ENCODE measurements at places on chromosomes 4 and X.

- DNase-seq: no peak
These were observed 34.3 kb downstream of the GPC4 start for GRCh38 chrX:133380711-133381619.

GRCh38 chrX:70128071-70128470 lies 5.2 kb upstream of the IGBP1 start:
- DNase-seq: no peak

GRCh38 chr4:47355568-47355967 lies 107.9 kb downstream of the COMMD8 start:
- DNase-seq: no peak

DNA sequence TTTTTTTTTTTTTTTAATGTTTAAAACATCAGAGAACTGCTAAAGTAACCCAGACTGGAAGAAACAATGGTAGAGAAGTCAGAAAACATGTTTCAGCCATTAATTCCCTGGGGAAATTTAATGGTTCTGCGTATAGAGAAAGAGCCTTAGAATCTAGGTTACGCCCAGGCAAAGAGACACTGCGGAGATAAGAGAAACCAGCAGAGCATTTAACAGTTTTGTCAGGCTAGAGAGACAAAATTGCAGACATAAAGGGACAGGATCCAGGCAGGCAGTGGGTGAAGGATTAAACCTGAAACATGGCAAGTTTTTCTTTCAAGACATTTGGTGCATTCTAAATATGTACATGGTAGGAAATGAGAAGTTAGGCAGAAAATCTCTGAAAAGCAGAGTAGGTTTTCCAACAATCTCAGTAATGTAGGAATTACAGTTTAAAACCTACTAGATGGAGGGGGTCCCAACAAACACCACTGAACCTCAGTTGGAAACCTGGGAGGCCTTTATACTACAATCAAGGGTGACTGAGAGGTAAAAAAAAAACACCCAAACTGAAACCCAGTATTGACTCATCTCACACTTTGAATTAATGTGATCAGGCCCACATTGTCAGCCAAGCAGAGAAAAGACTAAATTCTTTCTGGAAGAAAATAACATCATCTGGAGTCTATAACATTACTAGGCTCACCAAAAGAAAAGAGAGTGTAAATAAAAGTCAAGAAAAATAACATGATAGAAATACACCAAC lies 254.2 kb upstream of the NWD2 start:
- DNase-seq: no peak

DNA sequence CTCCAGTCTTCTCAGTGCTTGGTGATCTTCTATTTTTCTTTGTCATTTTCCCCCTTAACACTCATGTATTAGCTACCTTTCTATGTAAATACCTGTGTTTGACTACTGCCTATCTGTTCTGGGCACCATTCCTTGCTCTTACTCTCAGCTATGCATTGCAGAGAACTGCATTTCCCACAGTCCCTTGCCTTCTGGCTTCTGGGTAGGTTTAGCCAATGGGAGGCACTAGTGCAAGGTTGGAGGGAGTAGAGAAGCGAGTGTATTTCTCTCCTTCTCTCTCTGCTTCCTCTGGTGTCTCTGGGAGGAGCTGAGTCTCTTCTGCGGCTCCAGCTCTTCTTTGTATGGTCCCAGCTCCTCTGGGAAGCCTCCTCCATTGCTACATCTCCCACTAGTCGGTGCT lies 50.5 kb downstream of the CWH43 start:
- no peak for DNase-seq

DNA sequence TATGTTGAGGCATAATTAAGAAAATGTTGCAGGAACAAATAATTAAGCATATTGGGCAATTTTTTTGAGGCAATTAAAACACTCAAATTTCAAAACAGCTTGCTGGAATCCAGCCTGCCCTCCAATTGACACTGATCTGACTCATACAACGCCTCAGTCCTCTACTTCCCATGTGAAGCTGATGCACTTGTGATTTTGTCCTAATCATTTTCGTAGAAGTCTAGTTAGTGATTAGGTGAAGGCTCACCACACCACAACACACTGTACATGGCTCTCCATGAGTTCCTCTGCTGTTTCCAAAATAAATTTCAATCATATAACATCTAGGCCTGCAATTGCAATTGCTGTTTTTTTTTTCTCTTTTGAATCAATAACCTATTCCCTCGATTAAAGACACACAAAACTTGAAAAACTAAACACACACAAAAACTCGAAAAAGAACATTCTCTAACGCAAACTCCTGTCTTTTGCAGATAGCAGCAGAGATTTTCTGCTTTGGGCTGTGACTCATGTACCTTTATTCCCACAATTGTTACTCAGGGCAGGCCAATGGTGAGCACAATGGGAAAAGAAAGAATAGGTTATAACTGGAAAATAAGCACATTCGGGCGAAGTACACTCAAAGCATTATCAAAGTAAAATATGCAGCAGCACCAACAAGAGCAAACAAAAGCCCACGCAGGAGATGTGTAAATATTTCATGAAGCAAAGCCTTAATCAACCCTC lies 1.7 kb downstream of the GPRIN3 start:
- DNase-seq: no peak

DNA sequence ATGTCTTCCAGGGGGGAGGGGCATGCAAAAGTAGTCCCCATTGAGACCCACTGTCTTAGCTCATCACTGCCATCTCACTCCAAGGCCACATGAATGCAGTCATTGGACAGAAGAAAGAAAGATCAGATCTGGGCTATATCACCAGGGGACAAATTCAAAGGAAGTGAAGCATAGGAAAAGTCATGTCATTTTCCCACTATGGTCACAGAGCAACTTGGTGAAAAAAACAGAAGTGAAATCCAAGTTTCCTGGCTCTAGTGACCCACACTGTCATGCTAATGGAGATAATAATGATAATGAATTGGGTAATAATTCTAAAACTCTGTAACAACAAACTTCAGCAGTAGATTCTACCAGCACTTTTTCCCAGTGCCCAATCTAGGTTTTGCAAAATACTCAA lies 9.9 kb downstream of the LHFPL1 start:
- DNase-seq: no peak

- no peak for DNase-seq
These were observed 160.1 kb upstream of the NRK start for GRCh38 chrX:105662248-105662647.

GRCh38 chr4:80036306-80036705 lies 36.7 kb downstream of the ANTXR2 start:
- DNase-seq: no peak

- no peak for DNase-seq
These were observed 14.2 kb upstream of the ADD1 start for GRCh38 chr4:2829321-2829932.

GRCh38 chr4:25889589-25890503 lies 24.2 kb upstream of the SMIM20 start:
- no peak for DNase-seq

DNA sequence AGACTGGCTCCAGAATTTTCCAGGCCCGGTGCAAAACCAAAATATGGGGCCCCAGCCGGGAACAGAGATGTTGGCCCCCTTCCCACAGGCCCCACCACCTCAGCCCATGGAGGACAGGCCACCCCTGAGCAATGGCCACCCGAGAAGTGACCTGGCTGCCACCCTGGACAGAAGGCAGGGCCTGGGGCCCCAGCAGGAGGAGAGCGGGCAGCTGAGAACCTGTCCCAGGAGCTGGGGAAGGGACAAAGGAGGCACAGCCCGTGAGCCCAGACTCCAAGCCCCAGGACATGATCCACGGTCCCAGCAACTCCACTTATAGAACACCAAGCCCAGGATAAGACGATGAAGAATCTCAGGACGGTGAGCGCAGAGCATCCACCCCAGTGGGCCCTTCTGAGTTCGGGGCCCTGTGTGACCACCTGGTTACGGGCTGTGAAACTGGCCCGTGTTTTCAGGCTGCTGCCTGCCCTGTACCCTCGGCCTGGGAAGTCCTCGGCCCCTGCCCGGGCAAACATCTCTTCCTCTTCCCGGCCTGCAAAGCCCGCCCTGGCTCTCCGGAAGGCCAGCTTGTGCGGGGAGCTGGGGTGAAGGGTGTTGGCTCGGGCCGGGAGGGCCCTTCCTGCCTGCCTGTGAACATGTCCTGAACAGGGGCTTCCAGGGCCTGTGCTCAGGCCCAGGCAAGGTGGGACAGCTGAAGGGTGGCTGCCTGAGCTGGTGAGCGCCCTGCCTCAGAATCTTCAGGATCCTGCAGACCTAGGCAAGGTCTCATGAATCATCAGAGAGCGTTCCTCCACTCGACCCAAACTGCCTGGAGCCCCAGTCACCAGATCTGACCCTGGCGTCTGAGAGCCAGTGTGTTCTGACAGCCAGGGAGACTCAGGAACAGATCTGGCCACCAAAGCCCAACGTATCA lies 47.0 kb upstream of the MAN2B2 start:
- no peak for DNase-seq

GRCh38 chr4:81255524-81255923 lies 40.5 kb upstream of the PRKG2 start:
- no peak for DNase-seq

DNA sequence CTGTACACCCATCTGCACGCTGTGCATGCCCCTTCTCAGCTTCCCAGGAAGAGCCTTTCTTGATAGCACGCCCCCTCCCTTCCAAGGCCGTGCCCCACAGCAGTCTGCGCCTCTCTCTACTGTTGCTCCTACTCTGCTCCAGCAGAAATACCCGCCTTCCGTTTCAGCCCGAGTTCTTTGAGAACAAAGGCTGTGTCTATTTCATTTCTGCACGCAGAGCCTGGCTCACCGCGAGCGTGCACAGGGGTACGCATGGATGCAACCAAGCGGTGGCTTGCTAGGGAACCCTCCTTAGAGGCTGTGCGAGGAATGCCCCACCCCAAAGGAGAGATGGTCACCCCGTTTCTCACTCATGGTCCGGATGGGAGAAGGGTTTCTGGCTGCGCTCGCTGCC lies 485 bp downstream of the AADAT start:
- peak; percentile 44 for DNase-seq

DNA sequence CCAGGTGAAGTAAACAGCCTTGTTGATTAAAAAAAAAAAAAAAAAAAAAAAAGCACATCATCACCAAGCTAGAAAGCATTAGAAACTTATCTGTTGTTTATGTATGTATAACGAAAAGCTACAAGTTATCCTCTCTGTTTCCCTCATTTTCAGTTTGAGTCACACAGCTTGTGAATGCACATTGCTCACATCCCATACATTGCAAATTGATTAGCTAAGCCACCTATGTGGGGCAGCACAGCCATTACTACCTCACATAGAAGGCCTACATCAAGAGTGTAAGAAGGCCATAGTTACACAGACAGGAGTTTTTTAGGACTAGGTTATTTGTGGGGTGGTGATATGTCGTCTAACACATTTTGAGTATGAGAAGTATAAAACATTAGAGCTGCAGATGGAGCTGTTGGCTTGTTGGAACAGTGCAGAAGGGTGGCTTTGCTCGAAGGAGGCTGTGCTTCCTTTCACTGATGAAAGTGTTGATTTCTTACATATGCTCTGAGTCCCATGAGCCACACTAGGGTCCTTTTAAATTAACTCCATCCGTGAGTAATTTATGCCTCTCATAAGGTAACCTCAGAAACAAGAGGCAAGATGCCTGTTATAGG lies 431.6 kb downstream of the GABRG1 start:
- DNase-seq: no peak

- DNase-seq: no peak
These were observed 121.2 kb upstream of the GRPR start for GRCh38 chrX:16002185-16002584.

GRCh38 chr4:8688041-8688907 lies 95.7 kb downstream of the CPZ start:
- peak; percentile 86 for DNase-seq

- no peak for DNase-seq
These were observed 137.2 kb upstream of the HS3ST1 start for GRCh38 chr4:11565899-11566298.

DNA sequence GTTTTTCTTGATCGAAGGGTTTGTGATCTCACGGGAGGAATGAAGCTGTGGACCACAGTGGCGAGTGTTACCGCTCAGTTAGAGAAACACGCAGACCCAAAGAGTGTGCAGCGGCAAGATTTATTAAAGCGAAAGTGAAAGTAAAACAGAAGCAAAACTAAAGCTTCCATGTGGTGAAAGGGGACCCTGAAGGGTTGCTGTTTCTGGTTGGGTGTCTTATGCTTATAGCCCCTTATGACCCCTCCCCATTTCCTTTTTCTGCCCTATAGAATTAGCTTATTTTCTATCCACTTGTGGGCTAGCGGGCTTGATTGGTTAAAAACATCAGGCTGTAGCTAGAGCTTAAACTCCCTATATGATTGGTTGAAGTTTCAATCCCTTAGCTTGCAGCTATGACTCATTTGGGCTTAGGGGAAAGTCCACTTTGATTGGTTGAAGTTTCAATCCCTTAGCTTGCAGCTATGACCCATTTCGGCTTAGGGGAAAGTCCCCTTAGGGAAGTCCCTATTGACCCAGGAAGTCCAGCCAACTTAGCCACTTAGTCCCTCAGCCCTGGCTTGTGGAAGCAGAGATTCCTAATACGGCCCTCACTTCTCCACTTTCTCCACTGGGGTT lies 171.2 kb upstream of the NWD2 start:
- no peak for DNase-seq

- no peak for DNase-seq
These were observed 252.6 kb downstream of the ANK2 start for GRCh38 chr4:113302051-113302450.

GRCh38 chr4:183434666-183435190 lies 9.7 kb upstream of the CDKN2AIP start:
- DNase-seq: no peak

GRCh38 chr4:143417679-143418403 lies 81.2 kb downstream of the GAB1 start:
- DNase-seq: no peak

- no peak for DNase-seq
These were observed 1.0 kb downstream of the CDS1 start for GRCh38 chr4:84583876-84584380.

DNA sequence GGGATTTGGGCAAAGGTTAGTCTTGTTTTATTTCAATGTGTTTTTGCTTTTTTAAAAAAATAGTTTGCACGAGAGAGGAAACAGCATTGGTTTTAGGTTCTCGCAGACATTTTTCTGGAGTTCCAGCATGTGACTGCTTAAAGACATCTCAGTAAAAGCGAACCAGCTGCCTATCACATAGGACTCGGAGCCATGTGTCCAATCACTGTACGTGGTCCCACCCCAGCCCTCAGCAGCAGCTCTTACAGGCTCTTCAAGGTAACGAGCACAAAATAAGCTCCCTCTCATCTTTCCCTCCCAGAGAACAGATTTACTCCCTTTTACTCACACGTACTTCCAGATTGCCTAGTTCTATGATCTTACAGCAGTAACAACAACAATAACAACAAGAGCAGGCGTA lies 68.7 kb downstream of the MCF2 start:
- DNase-seq: no peak

DNA sequence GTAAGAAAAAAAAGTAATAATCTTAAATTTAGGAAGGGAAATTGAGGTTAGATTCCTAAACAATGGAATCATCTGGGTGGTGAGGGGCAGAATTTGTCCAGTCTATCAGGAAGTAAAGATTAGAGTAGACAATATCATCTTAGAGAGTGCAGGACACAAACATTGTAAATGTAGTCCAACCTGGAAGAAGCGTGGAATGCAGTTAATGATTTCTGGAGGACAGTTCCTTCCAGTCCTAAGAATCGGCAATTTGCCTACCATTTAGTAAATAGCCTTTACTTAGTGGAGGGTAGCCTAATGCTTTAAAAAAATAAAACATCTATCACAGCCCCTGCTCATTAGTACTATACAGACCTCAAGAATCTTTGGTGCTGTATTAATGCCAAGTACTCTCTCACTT lies 147.5 kb upstream of the TTC29 start:
- DNase-seq: no peak

- DNase-seq: no peak
These were observed 96.5 kb downstream of the RNF150 start for GRCh38 chr4:141036786-141037185.

GRCh38 chr4:70914000-70914399 lies 11.8 kb downstream of the MOB1B start:
- DNase-seq: no peak

GRCh38 chrX:66221856-66222255 lies 57.8 kb downstream of the HEPH start:
- no peak for DNase-seq
